ENCODE measurements at places on chromosomes 6 and 20.

GRCh38 chr20:49573900-49574416 is 6.0 kb upstream of the PTGIS start:
- DNase-seq = no peak

DNA sequence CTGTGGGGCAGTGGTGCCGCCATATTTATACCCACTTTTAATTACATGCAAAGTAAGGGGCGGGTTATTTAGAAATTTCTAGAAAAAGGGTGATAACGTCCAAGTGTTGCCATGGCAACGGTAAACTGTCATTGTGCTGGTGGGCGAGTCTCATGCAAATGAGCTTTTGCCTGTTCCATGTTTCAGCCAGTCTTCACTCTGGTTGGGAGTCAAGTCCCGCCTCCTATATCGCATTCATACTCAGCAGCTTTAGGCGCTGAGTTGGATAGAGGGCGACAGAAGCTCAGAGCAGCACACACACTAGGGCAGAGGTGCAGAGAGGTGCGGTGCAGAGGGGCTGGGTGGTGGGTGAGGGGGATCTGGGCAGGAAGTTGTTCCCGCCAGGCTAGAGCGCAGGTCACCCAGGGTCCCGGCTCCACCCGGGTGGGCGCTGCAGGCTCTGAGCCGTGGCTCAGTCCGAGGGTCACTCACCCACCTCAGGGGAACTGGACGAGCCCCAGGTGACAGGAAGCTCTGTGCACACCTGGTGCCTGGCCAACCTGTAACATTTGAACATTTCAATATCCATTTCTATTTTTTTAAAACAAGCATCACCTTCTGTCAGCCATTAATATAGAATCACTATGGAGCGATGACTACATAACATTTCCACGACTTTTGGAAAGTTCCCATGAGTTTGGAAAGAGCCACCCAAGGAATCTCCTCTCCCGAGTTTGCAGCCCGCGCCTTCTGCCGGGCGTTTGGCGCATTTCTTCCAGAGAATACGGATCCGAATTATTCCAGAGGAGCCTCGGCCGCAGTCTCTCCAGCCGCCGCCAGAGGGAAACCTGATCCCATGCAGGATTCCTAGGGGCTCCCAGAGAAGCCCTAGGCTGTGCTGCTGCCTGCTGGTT is 89.1 kb upstream of the PHACTR3 start:
- DNase-seq = peak; percentile 62

GRCh38 chr6:35777356-35778102 is 1.1 kb downstream of the CLPSL2 start:
- DNase-seq = no peak

DNA sequence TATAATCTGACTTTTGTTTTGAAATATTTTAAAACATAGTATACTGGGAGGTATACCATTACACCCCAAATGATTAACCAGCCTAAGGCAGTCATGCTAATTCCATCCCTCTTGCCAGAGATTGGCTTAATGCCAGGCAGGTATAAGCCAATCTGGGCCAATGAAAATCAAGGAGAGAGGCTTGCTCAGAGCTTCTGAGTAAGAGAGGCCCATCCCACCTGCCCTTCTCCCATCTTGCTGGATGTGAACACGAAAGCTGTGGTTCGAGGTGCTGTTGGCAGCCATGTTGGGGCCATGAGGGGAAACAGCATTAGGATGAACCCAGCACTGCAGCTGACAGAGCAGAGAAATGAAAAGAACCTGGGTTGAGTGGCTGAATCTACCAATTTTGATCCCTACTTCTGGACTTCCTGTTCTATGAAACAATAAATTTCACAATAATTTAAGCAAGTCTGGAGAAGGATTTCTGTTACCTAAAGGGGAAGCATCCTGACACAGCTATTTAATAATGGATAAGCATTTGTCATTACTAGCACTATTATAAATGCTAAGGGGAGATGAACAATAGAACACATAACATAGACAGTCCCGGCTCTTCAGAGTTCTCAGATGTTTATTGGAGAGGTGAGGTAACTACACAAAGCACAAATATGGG is 152.3 kb downstream of the CDC5L start:
- DNase-seq = no peak

DNA sequence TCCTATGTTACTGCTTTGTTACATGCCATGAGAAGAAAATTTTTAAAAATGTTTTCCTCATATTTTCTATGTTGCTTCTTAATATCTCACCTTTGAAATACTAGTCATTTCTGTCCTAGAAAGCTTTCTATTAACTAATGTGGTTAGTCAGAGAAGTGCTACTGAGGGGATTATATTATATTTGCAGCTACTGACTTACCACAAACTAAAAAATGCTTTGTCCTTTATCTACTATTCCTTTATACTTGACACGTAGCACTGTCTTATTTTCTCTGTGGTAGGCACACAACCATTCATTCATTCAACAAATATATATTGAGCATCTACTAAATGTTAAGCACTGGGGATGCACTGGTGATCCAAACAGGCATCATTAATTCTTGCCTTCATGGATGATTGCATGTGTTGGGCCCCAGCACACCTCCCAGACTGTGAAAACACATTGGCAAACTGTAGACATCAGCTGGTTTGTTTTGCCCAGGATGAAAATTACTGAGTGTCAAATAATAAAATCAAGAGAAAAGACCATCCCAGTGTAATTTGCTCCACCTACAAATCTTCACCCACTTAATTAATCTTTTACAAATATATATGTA is 10.7 kb upstream of the MLIP start:
- DNase-seq = no peak

DNA sequence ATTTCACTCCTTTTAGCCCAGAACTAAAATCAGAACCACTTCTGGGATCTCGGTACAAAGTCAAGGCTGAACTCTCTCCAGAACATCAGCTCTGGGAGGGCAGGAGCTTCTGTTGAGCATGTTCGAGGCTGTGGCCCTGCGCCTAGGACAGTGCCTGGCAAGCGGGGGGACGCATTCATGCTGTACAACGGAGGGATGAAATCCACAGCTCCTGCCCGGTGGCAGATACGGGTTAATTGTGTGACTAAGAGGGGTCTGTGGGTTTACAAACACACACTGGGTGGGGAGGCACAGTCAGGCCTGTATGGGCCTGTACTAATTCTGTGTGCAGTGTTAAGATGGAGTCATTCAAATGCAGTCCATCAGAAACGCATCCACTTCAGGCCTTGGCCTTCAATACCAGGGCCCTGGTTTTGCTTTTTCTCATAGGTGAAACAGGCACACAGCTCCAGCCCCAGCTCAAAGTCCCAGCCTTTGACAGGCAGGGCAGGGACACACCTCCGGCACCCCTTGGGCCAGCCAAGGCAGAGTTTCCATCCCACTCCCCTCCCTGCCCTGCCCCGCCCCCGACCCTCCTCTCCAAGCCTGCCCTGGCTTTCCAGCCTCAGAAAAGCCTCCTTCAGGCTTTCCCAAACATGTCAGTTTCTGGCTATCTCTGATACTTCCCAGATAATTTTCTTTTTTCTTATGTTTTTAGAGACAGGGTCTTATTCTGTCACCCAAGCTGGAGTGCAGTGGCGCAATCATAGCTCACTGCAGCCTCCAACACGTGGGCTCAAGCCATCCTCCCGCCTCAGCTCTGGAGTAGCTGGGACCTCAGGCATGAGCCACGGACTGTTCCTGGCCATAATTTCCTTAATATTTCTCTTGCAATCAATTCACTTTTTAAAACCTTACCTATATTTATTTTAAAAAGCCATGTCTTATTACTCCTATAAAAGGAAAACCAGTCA is 109.8 kb downstream of the SULF2 start:
- DNase-seq = no peak

GRCh38 chr6:156963712-156964700 is 186.8 kb downstream of the ARID1B start:
- peak; percentile 70 for DNase-seq

Data from fibroblast of skin of abdomen (primary cell).